ENCODE measurements at places on chromosomes 6 and 20.

DNA sequence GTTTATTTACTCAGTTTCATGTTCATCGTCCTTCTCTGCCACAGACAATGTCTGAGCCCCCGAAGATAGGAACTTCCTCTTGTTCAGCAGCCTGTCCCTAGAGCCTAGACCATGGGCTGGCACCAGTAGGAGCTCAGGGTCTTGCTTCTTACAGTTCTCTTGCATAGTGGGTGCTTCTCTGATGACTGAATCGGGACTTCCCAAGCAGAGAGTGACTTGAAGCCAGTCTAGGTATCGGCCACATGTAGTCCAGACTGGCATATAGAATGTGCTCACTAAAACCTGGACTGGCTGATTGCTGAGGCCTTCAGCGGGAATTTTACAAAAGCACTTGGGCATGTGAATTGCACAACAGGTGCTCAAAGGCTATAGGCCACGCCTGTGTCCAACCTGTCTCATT is 52.0 kb downstream of the PRDM1 start:
- H3K27me3 ChIP-seq: no peaks in the 10 kb centered on the region
- H3K4me1 ChIP-seq: peaks cover 16% of the 10 kb centered on the region
- H3K36me3 ChIP-seq: no peaks in the 10 kb centered on the region

GRCh38 chr6:147567141-147567805 is 58.8 kb downstream of the SAMD5 start:
- no peaks in the 10 kb centered on the region for H3K36me3 ChIP-seq
- no peaks in the 10 kb centered on the region for H3K4me1 ChIP-seq
- H3K4me3 ChIP-seq: no peak overlapping the region
- no peak for DNase-seq
- peaks cover 3% of the 10 kb centered on the region for H3K27me3 ChIP-seq

DNA sequence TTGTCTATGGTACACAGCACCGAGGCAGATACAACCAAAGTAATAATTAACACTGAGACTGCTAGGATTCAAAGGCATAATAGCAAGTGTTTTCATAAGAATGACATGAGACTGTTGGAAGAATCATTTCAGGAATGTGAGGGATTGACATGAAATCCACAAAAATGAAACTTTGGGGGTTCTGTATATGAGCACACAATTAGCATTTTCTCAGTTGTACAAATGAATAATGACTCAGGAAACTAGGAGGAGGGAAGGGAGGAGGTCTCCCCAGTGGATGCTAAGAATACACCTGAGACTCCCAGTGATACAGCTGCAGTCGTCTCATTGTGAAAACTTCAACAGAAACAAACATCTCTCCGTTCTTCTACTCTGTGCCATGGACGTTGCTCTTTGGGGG is 428.4 kb upstream of the PLCB4 start:
- no peak overlapping the region for H3K4me3 ChIP-seq
- no peaks in the 10 kb centered on the region for H3K27me3 ChIP-seq
- no peaks in the 10 kb centered on the region for H3K4me1 ChIP-seq
- no peak for DNase-seq
- no peak overlapping the region for H3K27ac ChIP-seq

- H3K4me3 ChIP-seq: no peak overlapping the region
- DNase-seq: no peak
- H3K27ac ChIP-seq: no peak overlapping the region
Measured at GRCh38 chr6:46926481-46926880, 4.7 kb upstream of the ADGRF5 start.

DNA sequence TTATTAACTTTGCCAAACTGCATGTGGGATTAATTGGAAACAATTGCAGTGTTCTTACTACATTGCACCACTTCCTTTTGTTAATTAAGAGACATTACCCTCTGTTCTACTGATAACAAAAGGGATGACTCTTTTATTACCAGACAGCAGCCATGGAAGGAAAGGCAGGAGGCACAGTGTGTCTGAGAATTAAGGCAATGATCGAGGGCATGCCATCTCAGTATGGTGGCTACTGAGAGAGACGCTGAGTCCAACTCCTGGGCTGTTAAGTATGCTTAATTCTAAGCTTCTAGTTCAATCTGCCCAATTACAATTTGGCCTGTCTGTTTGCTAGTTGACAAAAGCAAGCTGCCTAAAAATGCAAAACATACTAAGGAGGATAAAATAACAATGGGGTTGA is 227.4 kb downstream of the PHACTR1 start:
- H3K36me3 ChIP-seq: no peaks in the 10 kb centered on the region
- H3K27me3 ChIP-seq: peaks cover 5% of the 10 kb centered on the region
- no peak overlapping the region for H3K27ac ChIP-seq
- no peak for DNase-seq
- no peaks in the 10 kb centered on the region for H3K4me1 ChIP-seq

DNA sequence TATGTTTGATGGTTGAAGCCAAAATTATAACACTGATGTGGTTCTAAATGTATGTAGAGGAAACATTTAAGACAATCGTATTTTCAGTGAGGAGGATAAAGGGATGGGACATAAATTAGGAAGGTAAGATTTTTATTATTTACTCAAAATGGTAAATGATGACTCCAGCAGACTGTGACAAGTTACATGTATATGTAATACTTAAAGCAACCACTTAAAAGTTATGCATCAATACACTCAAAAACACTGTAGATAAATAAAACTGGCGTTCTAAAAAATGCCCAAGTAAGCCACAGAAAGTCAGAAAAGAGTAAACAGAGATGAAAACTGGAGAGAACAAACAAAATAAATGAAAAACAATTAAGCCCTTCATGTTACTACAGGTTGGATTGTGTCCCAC is 18.7 kb downstream of the HLA-DMB start:
- H3K4me1 ChIP-seq: no peaks in the 10 kb centered on the region
- H3K27ac ChIP-seq: no peak overlapping the region
- DNase-seq: no peak
- peaks cover 14% of the 10 kb centered on the region for H3K27me3 ChIP-seq
- H3K4me3 ChIP-seq: no peak overlapping the region

- peak within 1 kb of the TSS; percentile 48 for H3K4me3 ChIP-seq
- H3K4me1 ChIP-seq: peaks cover 26% of the 10 kb centered on the region
- no peaks in the 10 kb centered on the region for H3K27me3 ChIP-seq
- no peak for DNase-seq
- peaks cover 10% of the 10 kb centered on the region for H3K36me3 ChIP-seq
Measured at GRCh38 chr20:33490023-33490933, at the start of gene CBFA2T2. CBFA2T2 (plus strand) TSS chr20:33490096; CDS start chr20:33490268, 172 bp downstream.

DNA sequence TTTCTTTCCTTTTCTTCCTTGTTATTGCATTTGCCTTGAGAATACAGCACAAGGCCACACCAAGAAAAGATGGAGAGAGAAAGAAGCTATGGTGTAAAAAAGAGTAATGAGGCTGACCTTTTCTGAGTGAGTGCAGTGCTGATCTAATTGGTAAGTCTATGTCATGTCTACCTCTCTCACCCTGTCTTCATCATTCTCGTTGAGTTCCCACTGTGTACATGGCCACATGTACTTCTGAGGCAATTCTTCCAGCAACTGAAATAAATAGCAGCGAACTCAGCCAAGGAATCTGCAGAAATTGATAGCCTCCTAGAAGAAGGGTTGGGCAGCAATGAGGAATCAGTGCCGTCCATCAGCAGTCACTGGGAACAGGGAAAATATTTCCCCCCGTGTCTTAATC is 367.2 kb upstream of the SPTLC3 start:
- H3K4me3 ChIP-seq: no peak overlapping the region
- no peaks in the 10 kb centered on the region for H3K36me3 ChIP-seq
- H3K27ac ChIP-seq: no peak overlapping the region
- no peak for DNase-seq
- peaks cover 2% of the 10 kb centered on the region for H3K27me3 ChIP-seq

- H3K27me3 ChIP-seq: no peaks in the 10 kb centered on the region
- H3K27ac ChIP-seq: no peak overlapping the region
- no peak for DNase-seq
- H3K36me3 ChIP-seq: no peaks in the 10 kb centered on the region
Measured at GRCh38 chr6:38020593-38020992, 201.1 kb downstream of the ZFAND3 start.

DNA sequence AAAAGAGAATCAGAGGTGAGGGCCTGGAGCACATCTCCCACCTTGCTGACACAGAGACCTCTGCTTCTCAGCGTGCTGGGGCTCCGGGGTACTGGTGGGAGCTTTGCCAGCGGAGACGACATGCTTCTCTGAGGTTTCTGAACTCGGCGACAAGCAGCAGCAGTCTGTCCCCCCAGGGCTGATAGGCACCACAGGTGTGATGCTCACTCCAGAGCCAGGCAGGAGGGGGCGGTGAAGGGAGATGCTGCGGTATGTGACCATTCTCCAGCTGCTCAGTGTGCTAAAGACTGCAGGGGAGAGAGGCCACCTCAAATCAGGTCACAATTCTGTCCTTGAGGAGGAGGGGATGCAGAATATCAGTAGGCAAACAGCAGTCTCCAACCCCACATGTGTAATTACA is 219.9 kb downstream of the ALDH8A1 start:
- H3K4me3 ChIP-seq: no peak overlapping the region
- H3K4me1 ChIP-seq: no peaks in the 10 kb centered on the region
- H3K27me3 ChIP-seq: peaks cover 5% of the 10 kb centered on the region

GRCh38 chr6:154806804-154807203 is 73.6 kb downstream of the SCAF8 start:
- no peaks in the 10 kb centered on the region for H3K27me3 ChIP-seq
- no peaks in the 10 kb centered on the region for H3K4me1 ChIP-seq
- H3K36me3 ChIP-seq: peaks cover 89% of the 10 kb centered on the region
- no peak overlapping the region for H3K27ac ChIP-seq
- DNase-seq: no peak

DNA sequence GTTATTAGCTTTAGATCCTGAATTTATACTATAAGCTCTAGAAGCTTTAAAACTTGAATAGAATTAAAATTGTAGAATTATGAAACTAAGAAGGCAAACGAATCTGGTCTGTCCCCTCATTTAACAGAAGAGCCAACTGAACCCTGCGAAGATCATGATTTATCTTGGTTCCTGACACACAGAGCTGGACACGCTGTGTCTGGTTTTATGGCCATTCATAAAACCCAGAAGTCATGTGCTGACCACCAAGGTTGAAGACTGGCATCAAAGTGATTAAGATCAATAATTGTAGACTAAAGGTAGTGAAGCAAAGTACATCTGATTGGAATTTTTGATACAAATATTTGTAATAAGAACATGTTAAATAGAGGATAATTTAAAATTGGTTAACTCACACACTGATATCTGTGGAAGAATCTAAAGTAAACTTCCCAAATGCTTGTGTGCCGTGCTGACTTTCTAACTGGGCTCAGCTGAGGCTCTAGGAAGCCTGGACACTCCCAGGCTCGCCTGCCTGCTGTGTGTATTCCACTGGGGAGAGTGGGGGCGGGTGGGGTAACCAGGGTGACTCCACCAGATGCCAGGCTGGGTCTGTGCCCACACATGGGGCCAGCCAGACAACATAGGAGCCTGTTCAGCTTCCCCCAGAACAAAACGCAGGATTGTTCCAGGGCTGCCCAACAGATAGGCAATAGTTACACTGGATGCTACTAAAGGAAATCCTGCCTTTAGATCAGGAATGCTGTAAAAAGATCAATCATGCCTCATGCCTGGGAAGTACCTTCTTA is 42.1 kb upstream of the SLC22A3 start:
- no peak overlapping the region for H3K4me3 ChIP-seq
- no peaks in the 10 kb centered on the region for H3K27me3 ChIP-seq
- DNase-seq: no peak
- H3K27ac ChIP-seq: no peak overlapping the region
- H3K4me1 ChIP-seq: no peaks in the 10 kb centered on the region

DNA sequence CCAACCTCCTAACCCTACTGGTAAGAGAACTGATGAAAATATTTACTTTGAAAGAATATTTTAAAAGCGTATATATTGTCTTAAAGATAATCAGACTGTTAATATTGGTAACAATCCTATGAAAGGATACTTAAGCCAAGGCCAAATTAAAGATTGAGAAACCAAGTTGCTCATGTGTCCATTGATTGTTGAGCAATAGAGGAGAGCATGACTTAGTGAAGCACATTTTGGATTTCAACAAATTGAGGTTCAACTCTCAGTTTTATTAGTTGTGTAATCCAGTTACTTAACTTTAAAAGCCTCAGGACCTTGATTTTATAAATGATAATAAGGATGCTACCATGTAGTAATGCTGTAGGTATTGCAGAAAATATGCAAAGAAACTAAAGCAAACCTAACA is 56.8 kb downstream of the PRL start:
- H3K36me3 ChIP-seq: no peaks in the 10 kb centered on the region
- H3K27me3 ChIP-seq: no peaks in the 10 kb centered on the region
- DNase-seq: no peak
- no peaks in the 10 kb centered on the region for H3K4me1 ChIP-seq
- H3K27ac ChIP-seq: no peak overlapping the region

GRCh38 chr6:161804838-161805237 is 531.0 kb upstream of the AGPAT4 start:
- no peaks in the 10 kb centered on the region for H3K4me1 ChIP-seq
- H3K36me3 ChIP-seq: no peaks in the 10 kb centered on the region
- DNase-seq: no peak
- H3K27ac ChIP-seq: no peak overlapping the region
- H3K4me3 ChIP-seq: no peak overlapping the region
- no peaks in the 10 kb centered on the region for H3K27me3 ChIP-seq

- no peak for DNase-seq
- no peaks in the 10 kb centered on the region for H3K36me3 ChIP-seq
- H3K27me3 ChIP-seq: no peaks in the 10 kb centered on the region
Measured at GRCh38 chr20:23318347-23318746, 32.2 kb upstream of the NXT1 start.

- DNase-seq: no peak
- peaks cover 14% of the 10 kb centered on the region for H3K36me3 ChIP-seq
- H3K4me3 ChIP-seq: no peak overlapping the region
- H3K4me1 ChIP-seq: peaks cover 35% of the 10 kb centered on the region
Measured at GRCh38 chr6:44120692-44121443, 6.4 kb downstream of the MRPL14 start.

DNA sequence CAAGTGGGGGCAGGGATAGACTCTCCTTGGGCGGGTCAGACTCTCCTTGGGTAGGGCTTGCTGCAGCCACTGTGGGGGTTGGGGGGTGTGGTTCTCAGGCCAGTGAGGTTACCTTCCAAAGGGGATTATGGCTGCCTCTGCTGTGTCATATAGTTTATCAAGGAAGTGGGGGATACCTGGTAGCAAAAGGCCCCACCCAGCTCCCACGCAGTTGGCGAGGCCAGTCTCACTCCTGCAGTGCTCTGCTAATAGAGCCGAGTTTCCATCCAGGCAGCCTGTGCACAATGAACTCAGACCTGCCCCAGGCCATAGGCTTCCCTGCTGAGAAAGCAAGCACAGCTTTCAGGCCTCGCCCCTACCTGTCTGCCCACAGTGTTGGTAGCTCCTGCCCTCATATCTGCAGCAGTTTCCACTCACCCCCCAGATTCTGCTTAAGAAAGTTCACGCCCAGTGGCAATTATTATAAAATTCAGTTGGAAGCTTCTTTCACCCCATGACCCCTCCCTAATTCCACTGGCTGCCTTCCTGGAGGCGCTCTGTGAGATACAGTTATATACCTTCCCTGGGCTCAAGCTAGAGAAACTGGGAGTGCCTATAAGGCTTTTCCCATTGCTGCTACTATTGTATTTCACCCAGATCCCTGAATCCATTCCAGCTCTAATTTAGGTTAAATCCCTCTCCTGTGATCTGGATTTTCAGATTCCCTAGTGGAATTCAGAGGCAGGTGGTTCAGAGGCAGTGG is 56.1 kb downstream of the HDDC2 start:
- no peak for DNase-seq
- no peaks in the 10 kb centered on the region for H3K36me3 ChIP-seq
- H3K27me3 ChIP-seq: no peaks in the 10 kb centered on the region
- H3K27ac ChIP-seq: no peak overlapping the region
- no peak overlapping the region for H3K4me3 ChIP-seq

Data from DND-41 (cell line).